ENCODE measurements at places on chromosomes 12 and 14.

DNA sequence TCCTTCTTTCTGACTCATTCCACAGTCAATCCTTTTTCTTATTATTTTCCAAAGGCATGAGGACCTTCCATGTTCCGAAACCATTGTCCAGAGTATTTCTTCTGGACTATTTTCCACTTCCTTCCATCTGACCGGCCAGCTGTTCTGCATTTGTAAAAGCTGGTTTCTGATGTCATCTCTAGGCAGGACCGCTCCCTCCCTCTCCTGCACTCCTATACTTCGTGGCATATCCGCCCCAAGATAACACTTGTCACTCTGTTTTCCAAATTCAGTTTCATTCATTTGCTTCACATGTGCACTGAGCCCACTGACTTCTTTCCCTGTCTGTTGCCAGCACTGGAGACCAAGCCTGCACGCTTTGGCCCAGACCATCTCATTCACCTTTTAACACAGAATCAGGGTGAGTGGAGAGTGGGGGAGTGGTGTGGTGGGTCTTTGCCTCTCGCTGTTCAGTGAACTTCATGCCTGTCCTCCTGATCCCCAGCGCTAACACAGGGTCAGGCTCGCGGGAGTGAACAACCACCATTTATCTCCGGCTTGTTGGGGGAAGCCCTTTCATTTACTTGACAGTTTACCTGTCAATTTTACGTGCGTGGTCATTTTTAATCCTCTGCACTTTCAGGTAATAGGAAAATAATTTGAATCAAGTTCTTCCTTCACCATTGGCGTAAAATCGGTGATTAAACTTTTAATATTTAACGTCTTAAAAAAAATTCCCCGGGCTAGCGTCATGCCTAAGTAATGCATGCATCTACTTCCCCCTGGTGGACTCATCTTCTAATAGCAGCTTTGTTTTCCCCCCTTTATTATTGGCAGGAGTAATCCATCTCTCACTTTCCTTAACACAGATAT is 52.5 kb downstream of the C12orf75 start:
- DNase-seq: peak; percentile 15

DNA sequence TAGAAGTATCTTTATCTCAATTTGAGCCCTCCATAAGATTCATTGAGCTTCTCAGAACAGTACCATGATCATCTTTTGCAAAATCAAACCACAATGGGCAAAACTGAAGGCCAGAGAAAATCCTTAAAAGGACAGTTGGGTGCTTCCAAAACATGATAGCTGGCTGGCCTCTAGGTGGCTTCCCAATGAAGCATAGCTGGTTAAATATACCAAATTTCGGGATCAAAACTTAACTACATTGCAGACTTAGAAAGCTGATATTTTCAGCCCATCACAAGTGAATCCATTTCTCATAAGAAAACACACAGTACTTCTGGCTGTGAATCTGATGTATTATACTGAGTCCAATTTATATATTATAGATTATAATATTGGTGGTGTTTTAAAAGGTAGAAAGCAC is 15.3 kb upstream of the PIK3C2G start:
- no peak for DNase-seq

DNA sequence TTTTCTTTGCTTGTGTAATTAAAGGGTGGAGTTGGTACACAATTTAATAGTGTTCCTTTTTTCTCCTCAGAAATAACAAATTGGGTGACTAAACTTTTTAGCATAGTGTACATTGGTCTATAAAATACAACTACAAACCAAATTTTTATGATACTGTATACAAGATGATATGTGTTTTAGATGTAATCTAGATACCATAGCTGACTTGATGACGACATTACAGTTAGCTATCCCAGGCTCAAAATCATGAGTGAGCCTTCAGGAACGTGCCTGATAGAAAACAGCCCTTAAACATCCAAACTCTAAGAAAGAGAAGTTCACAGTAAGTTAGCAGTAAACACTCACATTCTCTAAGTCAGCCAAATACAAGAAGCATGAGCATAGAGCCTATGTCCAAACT is 99.0 kb upstream of the SSTR1 start:
- no peak for DNase-seq

DNA sequence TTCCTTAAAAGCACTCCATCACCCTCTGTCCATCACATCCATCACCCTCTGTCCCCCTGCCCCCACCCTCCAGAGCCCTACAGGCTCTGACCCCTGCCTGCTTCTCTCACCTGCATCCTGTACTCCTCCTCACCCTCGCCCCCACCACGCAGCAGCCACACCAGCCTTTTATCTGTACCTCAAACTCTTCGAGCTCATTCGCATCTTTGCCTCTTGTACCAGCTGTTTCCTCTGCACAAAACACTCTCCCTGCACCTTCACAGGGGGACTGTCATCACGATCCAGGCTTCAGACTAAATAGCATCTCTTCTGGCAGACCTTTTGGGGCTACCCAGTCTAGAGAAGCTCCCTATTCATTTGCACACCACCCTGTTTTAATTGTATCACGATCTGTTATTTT is 24.1 kb downstream of the TMEM229B start:
- DNase-seq: no peak

- no peak for DNase-seq
Measured at GRCh38 chr12:96070670-96071279, 35.4 kb upstream of the LTA4H start.

- DNase-seq: peak; percentile 15
Measured at GRCh38 chr12:111842556-111843396, 748 bp downstream of the MAPKAPK5 start.

GRCh38 chr12:8847435-8847834 is 25.0 kb downstream of the A2ML1 start:
- DNase-seq: no peak

DNA sequence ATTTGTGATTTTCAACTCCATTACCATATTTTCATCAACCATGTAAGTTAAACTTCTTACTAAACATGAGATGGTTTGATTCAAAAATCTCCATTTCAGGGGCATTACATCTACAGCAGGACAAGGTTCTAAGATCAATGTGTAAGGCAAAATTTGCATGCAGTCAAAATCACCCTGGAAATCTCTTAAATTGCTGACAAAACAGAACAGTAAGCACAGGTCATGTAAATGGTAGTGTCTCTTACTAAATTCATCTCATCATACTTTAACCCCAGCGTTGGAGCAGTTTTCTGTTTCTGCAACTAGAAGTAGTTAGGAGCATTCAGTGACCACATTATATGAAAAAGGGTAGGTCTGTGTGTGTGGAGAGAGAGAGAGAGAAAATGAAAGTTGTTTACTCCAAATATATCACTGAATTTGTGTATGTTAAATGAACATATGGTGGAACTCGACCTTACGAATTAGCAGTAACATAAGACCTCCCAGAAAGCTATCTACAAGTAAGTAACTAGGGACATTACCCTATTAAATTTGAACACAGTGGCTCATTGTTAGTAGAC is 227.5 kb downstream of the SSPN start:
- no peak for DNase-seq

- DNase-seq: no peak
Measured at GRCh38 chr14:49636866-49637265, 1.8 kb upstream of the DNAAF2 start.

GRCh38 chr12:51726161-51726560 is 122.4 kb downstream of the FIGNL2 start:
- no peak for DNase-seq

DNA sequence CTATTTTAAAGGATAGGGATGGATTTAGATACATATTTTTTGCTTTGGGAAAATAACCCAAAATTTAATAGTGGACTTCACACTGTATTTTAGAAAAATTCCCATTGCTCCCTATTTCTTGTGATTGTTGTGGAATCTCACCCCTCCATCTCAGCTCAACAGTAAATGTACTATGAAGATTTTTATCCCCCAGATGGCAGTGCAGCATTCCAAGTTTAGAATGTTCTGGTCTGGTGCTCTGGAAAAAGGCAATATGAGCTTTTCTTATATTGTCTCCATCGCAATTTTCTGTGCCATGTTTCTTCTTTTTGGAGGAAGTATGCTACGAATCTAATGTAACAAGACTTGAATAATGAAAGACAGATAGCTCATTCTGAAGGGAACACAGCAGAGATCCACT is 471.7 kb upstream of the SYT1 start:
- no peak for DNase-seq

- DNase-seq: no peak
Measured at GRCh38 chr14:37932481-37932880, 275.2 kb upstream of the SSTR1 start.

- no peak for DNase-seq
Measured at GRCh38 chr12:96402061-96402460, 1.8 kb upstream of the CDK17 start.

DNA sequence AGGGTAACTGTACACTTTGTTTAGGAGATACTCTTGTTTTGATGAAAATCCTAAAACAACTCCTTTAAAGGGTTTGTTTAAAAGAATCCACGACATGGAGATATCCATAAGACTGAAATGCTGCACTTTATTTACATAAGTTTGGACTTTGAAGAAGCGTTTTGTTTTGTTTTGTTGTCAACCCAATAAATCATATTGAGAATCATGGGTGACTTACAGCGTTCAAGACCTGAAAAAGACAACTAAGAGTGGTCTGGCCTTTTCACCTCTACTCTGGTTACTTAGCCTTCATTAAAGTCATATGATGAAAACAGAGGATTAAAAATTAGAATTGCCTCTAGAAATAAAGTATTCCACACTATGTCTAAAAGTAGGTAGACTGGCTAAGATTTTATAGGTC is 234.8 kb downstream of the ADAMTS20 start:
- DNase-seq: no peak

- no peak for DNase-seq
Measured at GRCh38 chr12:4849115-4849541, 60.6 kb upstream of the KCNA1 start.

- DNase-seq: no peak
Measured at GRCh38 chr12:93668919-93669418, 8.2 kb upstream of the CRADD start.

- no peak for DNase-seq
Measured at GRCh38 chr12:111624540-111624939, 25.4 kb upstream of the ATXN2 start.

- peak; percentile 74 for DNase-seq
Measured at GRCh38 chr14:20606190-20606901, 15.2 kb upstream of the RNASE12 start.

GRCh38 chr14:34223373-34224148 is 238.5 kb downstream of the SPTSSA start:
- no peak for DNase-seq
